Hematopoietic multipotent progenitor cell treated with erythropoietin and hydrocortisone succinate and interleukin-3 and kit ligand, for 15 days (in vitro differentiated cells): ENCODE measurements at places on chromosomes 2 and 18.

GRCh38 chr2:101998896-101999789 is 7.4 kb downstream of the IL1R2 start:
- no peak for DNase-seq

- DNase-seq, result no peak
These were observed 15.7 kb downstream of the CCDC85A start for GRCh38 chr2:56199492-56199891.

GRCh38 chr18:37536656-37537055 is 28.9 kb downstream of the CELF4 start:
- DNase-seq, result no peak

DNA sequence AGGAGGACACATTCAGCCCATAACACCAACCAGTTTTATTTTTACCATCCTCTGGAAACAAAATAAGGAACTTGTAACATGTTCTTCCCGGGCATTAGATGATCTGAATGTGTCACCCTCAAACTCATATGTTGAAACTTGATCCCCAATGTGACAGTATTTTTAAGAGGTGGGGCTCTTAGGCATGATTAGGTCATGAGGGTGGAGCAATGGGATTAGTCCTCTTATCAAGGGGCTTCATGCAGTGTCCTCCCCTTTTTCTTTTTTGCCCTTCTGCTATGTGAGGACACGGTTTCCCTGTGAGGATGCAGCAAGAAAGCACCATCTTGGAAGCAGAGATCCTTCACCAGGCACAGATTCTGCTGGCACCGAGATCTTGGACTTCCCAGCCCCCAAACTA is 401.5 kb upstream of the TRIB2 start:
- DNase-seq, result no peak

DNA sequence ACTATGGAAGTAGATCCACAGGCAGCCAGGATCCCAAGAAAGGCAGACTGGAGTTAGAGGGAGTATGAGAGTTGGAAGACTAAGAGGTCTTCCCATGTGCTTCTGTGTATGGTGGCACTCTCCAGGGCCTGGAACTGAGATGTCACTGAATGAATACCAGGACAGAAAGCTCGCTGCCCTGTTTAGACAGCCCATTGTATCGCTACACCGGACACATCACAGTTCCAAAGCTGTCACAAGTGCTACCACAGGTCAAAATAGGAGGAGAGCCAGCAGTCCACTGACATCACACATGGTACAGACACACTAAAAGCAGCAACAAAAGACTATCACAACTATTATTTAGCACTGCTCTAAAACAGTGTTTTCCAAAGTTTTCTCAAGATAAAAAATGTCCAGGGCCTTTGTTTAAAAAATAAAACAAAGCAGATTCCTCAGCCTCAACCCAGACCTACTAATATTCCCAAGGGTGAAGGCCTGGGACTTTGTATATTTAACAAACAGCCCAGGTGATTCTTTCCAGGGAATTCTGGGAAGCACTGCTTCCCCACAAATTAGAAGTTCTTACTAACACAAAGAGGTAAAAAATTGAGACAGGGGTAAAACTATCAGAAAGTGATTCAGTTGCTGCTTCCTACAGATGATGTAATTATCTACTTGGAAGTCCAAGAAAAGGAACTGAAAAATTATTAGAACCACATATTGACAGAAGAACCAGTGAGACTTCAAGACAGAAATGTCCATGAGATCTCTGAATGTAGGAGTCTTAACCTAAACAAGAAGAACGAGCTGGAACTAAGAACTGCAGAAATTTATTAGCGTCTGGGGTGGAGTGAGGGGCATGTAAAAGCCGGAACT is 116.0 kb downstream of the DTNB start:
- DNase-seq, result no peak

GRCh38 chr18:12334366-12334808 is 26.3 kb downstream of the TUBB6 start:
- DNase-seq, result no peak

GRCh38 chr2:66840321-66841002 is 405.5 kb downstream of the MEIS1 start:
- DNase-seq, result no peak

DNA sequence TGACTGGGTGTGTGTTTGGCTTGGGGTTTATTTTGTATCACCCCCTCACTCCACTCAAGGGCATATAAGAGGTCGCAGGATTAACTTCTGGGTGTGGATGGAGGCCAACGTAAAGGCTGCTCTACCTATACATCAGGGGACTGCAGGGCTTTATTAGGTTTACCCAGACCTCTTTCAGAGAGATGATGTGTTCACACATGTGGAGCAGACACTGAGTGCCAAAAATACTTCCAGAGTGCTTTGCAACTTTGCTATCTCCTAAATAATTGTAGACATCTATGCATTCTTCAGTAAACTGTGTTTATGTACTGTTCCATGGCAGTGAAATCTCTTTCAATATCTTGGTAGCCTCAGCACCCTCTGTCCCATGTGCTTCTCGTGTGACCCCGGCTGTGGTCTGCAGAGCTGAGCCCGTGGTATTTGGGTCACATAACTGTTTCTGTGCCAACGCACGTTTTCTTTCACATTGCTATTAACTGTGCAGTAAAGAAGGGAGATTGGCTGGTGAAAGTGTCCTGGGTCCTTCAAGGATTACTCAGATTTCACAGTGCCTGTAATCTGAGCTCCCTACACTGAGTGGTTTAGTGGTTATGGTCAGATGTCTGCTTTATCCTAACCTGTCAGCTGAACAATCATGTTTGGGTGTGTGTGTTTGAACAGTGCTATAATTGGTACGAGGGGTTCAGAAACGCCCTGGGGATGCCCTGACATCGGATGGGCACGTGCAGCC is 208.1 kb downstream of the VAPA start:
- no peak for DNase-seq

GRCh38 chr2:37683241-37683640 is 11.8 kb upstream of the CDC42EP3 start:
- no peak for DNase-seq

GRCh38 chr2:104473546-104473945 is 380.4 kb upstream of the POU3F3 start:
- no peak for DNase-seq

DNA sequence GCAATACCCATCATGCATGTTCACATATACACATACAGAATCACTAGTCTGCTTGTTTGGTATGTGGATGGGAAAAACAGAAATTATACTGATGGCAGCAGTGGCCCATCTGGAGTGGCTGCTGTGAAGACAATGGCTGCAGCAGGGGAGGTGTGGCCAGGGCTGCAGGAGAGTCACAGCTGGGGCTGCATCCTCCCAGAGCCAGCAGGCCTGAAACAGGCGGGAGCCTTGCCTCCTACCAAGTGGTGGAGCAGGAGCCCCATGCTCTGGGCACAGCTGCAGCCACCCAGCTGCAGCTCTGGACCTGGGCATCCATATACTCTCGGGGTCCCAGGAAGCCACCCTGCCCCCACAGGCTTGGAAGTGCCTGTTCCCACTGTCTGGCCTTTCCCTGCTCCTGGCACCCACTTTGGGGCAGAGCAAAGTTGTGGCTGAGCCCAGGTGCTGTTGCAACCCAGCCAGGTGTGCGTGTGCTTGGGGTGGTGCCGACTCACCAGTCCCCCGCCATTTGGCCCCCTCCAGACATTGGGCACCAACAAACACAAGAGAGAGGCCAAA is 136.6 kb downstream of the SPAG16 start:
- DNase-seq, result no peak

GRCh38 chr2:24497685-24498084 is 6.6 kb downstream of the NCOA1 start:
- no peak for DNase-seq

DNA sequence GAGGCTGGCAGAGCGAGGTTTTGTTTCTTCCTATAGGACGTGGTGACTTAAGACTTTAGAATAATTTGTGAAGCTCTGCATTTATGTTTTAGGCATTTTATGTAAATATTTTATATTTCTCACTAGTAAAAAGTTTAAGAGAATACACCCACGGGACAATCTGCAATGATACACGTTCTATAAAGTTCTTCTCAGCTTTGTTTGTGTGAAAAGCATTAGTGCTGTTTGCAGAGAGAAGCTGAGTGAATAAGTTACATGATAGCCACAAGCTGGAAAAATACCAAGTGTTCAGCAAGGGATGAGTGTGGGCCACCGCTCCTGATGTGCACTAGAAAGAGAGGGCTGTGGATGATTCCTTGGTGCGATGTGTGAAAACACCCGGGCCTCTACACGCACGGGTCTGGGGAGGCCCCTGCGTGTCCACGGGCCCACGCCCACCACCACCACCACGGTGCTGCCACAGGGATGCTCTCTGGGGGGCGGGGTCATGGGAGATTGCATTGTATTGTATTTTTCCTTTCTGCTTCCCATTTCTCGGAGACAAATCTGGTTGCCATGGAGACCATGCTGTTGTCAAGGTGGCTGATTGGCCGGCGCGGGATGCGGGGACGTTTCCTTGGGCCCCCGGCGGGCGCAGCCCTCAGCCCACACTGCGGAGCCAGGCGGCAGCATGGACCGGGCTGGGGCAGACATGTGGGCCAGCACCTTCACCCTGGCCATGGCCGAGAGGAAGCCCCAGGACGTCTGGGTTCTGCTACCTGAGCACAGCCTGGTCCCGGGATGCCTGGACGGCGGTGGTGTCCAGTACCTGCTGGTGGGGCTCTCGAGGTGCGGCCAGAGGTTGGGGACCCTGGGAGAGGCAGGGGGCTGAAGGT is at the start of gene RTP5:
Gene RTP5, plus strand, starts transcription at position 643 of the 875 bp plus-strand sequence. Its CDS starts 28 bp downstream, at position 671.
- no peak for DNase-seq

DNA sequence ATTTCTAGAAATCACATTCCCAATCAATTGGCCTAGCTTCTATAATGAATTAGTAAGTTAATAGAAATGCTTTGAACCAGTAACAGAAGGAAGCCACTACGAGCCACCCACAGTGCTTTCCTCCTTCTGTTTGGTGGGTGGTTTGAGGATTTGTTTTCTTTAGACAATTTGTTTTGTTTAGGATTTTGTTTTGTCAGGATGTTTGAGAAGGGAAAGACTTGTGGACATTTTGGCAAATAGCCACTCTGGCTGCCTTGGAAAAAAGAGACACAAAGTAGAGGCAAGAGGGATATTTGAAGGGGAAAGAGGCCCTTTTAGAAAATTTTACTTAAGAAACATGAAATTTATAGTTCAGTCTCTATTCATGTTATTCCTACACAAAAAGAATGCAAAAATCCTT is 47.7 kb downstream of the TANK start:
- no peak for DNase-seq

DNA sequence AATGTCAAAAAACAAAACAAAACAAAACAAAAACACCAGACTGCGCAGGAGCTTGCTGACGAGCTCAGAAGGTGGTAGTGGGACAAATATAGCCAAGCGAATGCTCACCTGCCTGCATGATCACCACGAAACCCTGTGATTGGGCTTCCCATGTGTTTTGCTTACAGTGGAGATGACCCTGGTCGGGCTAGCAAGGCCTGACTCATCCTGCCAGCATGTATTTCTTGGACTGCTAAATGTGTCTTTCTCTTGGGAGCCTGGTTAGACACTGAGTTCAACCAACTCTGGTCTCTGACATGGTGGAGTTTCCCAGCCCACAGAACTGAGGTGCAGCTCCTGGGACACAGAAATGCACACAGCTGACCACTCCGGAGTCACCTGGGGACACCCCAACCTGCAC is 30.7 kb upstream of the DUSP2 start:
- DNase-seq, result no peak
